Left forelimb (tissue), 1 donor: ENCODE measurements at places on chromosomes 16 and 17.

GRCh38 chr17:59165933-59166342, 10.4 kb downstream of the PRR11 start:
- no peak for DNase-seq

DNA sequence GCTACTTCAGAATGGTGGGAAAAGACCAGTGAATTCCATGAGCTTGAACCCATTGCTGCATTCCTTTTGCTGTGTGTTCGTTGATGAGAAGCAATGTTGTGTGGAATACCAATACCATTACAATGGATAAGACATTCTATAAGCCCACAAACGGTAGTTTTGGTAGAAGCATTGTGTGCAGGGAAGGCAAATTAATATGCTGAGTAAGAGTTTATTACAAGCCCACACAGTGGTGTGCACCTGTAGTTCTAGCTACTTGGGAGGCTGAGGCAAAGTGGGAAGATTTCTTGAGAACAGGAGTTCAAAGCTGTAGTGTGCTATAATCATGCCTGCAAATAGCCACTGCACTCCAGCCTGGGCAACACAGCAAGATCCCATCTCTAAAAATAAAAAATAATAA, 19.9 kb upstream of the TENT4B start:
- DNase-seq = no peak

DNA sequence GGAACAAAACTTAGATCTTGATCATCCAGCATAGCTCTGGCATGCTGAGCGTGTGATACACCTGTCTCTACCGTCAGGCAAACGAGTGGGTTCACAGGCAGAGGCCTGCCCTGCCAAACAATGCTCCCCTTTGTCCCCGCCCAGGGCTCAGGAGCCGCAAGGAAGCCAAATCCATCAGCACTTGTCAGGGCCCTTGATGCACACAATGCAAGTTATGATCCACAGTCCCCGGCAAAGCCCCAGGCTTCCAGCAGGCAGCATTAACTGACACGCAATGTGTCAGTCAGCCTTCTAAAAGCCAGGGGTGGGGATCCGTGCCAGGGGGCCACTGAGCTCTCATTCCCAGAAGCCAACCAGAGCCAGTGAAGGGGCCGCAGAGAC, 460.9 kb downstream of the SLC39A11 start:
- DNase-seq = no peak

DNA sequence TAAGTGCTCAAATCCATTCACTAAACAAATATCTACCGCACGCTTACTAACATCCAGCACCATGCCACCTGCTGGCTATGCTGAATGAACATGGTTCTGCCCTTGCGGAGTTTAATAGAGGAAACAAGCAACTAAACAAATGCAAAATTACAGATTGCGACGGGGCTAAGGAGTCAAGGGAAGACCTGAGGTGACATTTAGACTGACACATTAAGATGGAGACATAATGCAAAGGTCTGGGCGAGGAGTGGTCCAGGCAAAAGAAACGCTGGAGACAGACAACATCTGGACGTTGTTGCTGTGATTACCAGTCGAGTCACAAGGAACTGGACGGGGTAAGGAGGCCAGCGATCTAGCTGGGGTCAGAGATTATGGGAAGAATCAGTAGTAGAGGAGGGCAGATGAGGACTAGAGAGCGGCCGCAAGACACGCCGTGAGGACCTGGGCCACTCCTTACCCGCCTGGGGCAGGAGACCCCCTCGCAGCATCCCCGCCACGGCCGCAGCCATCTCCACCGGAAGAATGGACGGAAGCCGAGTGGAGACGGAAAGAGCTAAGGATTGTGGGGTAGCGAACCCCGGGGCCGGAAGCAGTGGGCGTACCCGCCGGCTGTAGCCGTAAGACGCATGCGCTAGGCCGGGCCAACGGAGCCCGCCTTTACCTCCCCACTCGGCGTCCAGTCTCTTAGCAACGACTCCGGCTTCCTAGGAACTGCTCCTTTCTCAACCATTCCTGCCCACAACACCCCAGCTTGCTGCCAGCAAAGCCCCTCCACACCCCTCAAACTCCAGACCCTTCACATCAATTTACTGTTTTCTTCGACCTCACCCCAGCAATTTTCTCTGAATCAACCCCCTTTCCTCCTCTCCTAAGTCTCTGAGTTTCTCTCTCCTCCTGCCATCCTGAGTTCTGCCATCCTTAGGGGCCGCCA, at the start of the genes LRRC46 and MRPL10:
Gene LRRC46 (plus strand): TSS at position 668 of the 931 bp plus-strand sequence. CDS start 320 bp downstream, outside the sequence.
Gene MRPL10 (minus strand): TSS at position 539 of the 931 bp plus-strand sequence. CDS start 30 bp downstream, at position 509.
- DNase-seq = peak; percentile 96

- no peak for DNase-seq
Observed at GRCh38 chr16:86391984-86392383, 118.3 kb upstream of the FOXF1 start.

DNA sequence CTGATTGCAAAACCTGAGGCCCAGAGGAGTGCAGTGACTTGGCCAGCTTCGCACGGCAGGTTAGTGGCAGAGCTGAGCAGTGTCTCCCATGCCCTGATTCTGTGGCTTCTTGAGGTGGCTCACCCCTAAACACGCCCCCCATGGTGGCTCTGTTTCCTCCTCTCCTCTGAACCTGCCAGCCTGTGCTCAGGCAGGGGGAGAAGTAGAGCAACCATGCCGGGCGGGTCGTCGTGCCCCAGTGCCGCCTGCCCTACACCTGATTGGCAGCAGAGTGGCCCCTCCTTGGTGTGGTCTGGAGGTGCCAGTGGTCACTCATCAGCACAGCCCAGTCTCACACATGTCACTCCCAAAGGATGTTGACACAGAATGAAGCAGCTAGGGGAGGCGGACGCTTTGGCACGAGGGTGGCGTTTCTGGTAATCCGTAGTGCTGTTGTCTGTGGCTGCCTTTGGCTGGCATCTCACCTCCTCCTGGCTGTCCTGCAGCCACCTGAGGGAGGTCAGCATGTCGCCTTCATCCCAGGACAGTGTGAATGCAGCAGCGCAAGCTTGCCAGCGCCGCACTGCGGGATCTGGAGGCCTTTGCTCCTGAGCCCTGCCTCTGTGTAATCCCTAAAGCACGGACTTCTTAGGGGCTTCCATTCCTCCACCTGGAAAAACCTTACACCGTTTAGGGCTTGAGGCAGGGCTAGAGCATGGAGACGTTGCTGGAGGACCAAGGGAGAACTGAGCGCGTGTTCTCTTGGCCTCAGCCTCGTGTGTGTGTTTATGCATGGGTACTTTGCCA, 294.7 kb downstream of the SEC14L1 start:
- DNase-seq = no peak

GRCh38 chr17:1473170-1473569, 17.1 kb upstream of the CRK start:
- no peak for DNase-seq

DNA sequence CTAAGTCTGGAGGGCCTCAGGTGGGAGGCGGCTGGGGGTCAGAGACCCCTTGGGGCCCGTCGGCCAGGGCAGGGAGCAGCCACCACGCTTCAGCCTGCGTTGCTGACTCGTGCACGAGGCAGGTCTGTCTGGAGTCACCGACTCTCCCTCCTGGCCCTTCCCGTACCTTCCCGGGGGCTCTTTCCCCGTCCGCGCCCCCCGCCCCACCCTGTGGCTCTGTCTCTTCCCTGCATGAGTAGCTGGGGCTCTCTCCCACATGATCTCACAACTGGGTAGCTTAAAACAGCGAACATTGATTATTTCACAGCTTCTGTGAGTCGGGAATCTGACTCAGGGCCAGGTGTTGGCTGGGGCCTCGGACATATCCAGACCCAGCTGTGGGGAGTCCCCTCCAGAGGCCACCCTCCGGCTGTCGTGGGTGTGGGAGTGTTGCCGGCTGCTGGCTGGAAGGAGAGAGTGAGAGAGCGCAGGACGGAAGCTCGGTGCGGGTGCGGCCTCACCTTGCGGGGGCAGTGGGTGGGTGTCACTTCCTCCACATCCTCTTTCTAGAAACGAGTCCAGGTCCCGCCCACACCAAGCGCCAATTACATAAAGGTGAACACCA, 17.3 kb downstream of the BAHCC1 start:
- no peak for DNase-seq

DNA sequence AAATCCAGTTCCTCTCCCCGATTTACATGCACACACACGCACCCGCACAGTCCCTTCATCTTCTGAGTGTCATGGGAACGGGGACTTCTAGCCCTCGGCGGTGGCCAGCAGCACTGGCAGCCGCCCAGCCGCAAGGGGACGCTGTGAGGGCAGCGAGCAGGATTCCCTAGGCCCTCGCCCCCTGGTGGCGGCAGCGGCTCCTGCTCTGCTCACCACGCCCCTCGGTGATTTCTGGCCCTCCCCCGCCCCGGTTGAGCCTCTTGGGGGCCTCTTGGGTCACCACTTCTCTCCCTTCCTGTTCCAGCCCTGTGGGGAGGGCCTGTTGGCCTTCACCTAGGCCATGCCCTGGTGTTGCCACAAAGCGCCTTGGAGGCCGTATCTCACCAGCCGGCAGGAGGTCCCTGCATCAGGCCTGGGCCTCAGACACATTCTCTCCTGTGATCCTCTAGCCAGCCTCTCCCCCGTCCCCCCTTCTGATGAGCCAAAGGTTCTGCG, 75.2 kb upstream of the KSR1 start:
- no peak for DNase-seq

DNA sequence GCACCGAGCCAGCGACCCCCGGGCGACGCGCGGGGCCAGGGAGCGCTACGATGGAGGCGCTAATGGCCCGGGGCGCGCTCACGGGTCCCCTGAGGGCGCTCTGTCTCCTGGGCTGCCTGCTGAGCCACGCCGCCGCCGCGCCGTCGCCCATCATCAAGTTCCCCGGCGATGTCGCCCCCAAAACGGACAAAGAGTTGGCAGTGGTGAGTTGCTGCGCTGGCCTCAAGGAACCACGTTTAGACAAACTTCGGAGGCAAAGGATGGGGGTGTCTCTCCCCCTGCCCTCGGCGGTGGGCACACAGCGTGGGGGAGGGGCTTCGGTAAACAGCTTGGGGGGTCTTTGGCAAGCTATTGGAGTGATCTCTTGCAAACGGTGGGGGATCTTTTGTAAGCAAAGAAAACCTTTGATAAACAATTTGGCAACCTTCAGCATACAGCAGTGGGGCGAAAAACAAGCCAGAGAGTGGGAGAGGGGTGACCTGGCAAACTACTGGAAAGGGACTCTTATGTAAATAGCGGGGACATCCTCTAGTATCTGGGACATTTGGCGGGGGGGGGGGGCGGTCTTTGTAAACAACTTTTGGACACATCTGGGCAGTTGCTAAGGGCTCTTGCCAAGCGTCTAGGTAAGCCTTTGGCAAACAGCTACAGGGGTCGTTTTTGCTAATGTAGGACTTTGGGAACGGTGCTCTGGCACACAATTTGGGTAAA, 587 bp downstream of the MMP2 start:
- DNase-seq = peak; percentile 71

DNA sequence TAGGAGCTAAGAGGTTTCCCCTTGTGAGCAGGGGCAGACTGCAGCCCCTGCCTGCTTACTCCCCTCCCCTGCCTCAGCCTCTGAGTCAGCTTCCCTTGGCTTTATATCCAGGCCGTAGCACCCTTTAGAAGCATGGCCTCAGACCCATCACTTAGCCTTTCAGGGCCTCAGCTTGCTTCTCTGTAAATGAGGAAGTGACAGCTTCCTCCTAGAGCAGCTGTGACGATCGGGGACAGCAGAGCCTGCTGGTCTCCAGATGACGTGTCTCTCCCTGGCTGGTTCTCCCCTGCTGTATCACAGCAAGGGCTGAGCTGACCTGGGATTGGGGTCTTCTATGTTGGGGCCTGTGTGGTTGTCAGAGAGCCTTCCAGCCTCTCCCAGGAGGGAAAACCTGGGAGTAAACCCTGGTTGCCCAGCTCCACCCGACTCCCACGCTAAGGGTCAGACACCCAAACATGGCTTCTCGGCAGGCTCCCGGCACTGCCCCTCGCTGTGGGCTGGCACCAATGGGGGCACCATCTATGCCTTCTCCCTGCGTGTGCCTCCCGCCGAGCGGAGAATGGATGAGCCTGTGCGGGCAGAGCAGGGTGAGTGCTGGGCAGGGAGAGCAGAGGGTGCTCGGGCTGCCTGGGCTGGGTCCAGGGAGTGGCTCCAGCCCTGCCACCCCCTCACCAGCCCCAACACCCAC, 16.3 kb upstream of the MYO15B start:
- DNase-seq = peak; percentile 44

- no peak for DNase-seq
Observed at GRCh38 chr17:48441231-48441711, 11.3 kb upstream of the SKAP1 start.
